T-helper 17 cell (primary cell): ENCODE measurements at places on chromosomes 3 and 15. TPM values are rescaled to one million over a fixed set of nuclear protein-coding genes. Genes with fewer than 3 reads are reported as not detected.
A peak's percentile ranks its signal among the peaks of the same experiment; 100 is the strongest.

- H3K4me3 ChIP-seq = peak overlapping the region; percentile 76
- no peaks in the 10 kb centered on the region for H3K27me3 ChIP-seq
- H3K4me1 ChIP-seq = peaks cover 17% of the 10 kb centered on the region
- DNase-seq = no peak
- H3K36me3 ChIP-seq = peaks cover 2% of the 10 kb centered on the region
- H3K27ac ChIP-seq = peak overlapping the region; percentile 60
Observed at GRCh38 chr3:4351164-4351855, 48.1 kb downstream of the SETMAR start.

DNA sequence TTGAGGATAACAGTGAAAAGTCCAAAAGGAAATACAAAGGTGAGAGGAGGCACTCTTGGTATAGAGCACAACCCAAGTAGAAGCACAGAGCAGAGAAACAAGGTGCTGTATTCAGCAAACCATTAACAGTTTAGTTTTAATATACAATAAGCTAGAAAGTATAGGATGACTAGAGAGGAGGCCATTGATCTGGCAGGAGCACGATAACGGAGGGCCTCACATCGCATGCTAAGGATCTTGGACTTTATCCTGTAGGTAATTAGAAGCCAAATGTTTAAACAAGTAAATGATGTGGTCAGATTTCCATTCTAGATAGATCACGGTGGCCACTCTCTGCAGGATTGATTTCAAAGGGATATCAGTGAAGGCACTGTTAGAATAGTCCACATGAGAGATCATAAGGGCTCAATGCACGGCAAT, 935.0 kb downstream of the ROBO1 start:
- no peaks in the 10 kb centered on the region for H3K4me1 ChIP-seq
- H3K4me3 ChIP-seq = no peak overlapping the region
- H3K27ac ChIP-seq = no peak overlapping the region
- DNase-seq = no peak

DNA sequence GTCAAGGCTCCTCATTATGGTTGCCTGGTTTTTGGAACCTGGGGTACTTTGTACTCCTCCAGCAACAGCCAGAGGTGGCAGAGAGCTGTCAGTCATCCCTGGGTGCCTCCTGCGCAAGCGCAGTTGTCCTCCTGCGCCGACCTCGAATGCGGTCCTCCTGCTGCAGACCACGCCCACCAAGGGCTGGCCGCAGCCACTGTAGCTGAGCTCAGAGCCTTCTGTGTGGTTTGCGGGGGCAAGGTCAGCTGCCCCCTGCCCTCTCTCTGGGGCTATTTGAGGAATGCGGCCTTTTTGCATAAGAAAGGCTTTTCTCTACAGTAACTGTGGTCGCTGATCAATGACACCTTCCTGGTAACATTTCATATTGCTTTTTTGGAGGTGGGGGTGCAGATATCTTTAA, 131.3 kb upstream of the SNRPN start:
- no peak overlapping the region for H3K27ac ChIP-seq
- H3K4me1 ChIP-seq = no peaks in the 10 kb centered on the region
- no peaks in the 10 kb centered on the region for H3K36me3 ChIP-seq
- no peak for DNase-seq
- no peak overlapping the region for H3K4me3 ChIP-seq

DNA sequence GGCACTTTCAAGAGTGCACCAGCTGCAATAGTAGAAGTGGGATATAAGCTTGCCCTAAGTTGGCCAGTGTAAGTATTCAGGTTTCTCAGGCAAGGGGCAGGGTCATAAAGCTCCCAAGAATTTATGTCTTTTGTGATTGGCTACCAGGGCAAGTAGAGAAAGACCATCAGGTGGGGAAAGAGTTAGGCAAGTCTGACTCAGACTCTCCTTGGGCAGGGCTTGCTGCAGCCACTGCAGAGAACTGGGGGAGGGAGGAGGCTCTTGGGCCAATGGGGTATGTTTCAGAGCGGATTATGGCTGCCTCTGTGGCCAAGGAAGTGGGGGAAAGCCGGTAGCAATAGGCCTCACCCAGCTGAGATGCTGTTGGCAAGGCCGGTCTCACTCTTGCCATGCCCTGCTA, 44.6 kb upstream of the SLC25A36 start:
- peaks cover 66% of the 10 kb centered on the region for H3K27me3 ChIP-seq
- H3K4me3 ChIP-seq = no peak overlapping the region
- peaks cover 3% of the 10 kb centered on the region for H3K4me1 ChIP-seq
- peaks cover 2% of the 10 kb centered on the region for H3K36me3 ChIP-seq
- no peak for DNase-seq

- no peaks in the 10 kb centered on the region for H3K27me3 ChIP-seq
- peak overlapping the region; percentile 99 for H3K4me3 ChIP-seq
- peak overlapping the region; percentile 99 for H3K27ac ChIP-seq
- no peak for DNase-seq
Observed at GRCh38 chr15:60477916-60478565, 901 bp downstream of the ICE2 start.

- H3K27ac ChIP-seq = no peak overlapping the region
- H3K27me3 ChIP-seq = no peaks in the 10 kb centered on the region
- DNase-seq = no peak
Observed at GRCh38 chr15:42331235-42331634, 28.1 kb upstream of the CAPN3 start.

- H3K36me3 ChIP-seq = no peaks in the 10 kb centered on the region
- peaks cover 42% of the 10 kb centered on the region for H3K27me3 ChIP-seq
- no peak for DNase-seq
- H3K4me3 ChIP-seq = no peak overlapping the region
Observed at GRCh38 chr3:187222801-187223200, 25.5 kb downstream of the RTP1 start.

DNA sequence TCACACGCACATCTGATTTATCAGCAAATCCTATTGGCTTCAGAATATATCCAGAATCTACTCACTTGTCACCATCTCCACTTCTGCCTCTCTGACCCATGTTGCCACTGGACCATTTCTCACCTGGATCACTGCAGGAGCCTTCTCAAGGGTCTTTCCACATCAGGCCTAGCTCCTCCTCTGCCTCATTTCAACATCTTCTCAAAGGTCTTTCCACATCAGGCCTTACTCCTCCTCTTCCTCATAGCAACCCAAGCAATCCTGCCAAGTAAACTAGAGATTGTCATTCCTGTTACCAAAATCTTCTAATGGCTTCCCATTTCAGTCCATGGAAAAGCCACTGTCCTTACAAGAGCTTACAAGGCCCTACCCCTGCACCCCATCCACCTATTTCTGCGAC, 18.0 kb upstream of the DUT start:
- no peaks in the 10 kb centered on the region for H3K4me1 ChIP-seq
- peak overlapping the region; percentile 6 for H3K4me3 ChIP-seq
- no peaks in the 10 kb centered on the region for H3K36me3 ChIP-seq

GRCh38 chr3:89368846-89369245, 261.4 kb downstream of the EPHA3 start:
- H3K36me3 ChIP-seq = no peaks in the 10 kb centered on the region
- H3K4me3 ChIP-seq = no peak overlapping the region
- H3K27me3 ChIP-seq = no peaks in the 10 kb centered on the region
- no peak overlapping the region for H3K27ac ChIP-seq

DNA sequence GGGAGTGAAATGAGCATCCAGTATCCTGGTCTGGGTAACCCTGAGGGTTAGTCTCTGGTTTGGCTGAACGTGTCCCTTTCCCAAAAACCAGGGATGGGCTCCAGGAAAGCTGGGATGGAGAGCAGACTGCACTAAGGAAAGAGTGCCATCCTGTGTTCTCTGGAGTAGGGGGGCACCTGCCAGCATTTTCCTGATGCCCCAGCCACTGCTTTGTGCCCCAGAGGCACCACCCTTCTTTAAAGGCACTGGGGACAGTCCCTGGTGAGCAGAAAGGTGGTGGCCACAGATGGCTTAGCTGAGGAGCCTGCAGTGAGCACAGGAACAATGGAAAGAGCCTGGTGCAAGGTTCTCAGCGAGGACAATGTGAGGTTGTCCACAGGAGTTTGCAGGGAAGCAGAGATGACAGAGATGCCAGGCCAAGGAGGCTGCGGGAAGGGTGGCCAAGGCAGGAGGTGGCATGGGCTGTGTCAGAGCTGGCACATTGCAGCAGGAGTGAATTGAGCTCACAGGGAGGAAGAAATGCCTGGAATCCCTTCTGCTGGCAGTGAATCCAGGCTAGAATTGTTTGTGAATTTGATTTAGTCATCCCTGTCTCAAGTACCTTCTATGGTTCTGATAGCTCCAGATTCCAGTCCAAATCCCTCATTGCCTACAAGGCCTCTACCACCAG, 39.9 kb downstream of the AMOTL2 start:
- peaks cover 2% of the 10 kb centered on the region for H3K36me3 ChIP-seq
- no peak overlapping the region for H3K4me3 ChIP-seq
- H3K4me1 ChIP-seq = peaks cover 3% of the 10 kb centered on the region
- H3K27ac ChIP-seq = no peak overlapping the region

- H3K4me1 ChIP-seq = no peaks in the 10 kb centered on the region
- no peak for DNase-seq
- H3K4me3 ChIP-seq = no peak overlapping the region
- H3K27ac ChIP-seq = no peak overlapping the region
Observed at GRCh38 chr3:145752576-145752975, 408.4 kb downstream of the PLOD2 start.

DNA sequence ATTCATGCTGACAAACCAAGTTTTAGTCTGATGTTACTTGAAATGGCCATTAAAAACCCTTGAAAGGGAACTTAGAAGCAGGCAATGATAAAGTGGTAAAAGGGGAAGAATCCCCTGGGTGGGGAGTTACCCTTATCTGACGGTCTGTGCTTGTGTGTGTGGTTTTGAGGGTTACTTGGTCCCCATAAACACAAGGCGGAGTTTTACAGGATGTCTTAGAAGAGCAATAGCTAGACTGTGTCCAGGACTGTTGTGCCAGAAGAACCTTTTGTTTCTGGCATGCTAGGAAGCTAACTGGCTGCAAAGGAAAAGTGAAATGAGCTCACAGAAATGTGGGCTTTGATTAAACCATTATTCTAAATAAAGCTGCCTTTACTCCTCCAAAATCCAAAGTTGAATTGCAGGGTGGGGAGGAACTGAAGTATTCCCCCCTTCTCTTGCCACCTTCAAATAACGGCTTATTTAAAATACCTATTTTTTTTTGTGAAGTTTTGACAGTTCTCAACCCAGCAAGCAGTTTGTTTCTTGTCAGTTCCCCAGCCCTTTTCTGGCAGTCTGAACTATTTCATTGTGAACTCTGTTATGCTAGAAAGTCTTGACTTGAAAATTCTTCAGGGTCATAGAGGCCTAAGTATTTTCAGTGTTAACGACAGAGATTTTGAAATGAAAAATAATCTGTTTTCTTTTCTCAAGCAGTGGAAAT, 443.5 kb downstream of the OTOL1 start:
- H3K4me1 ChIP-seq = no peaks in the 10 kb centered on the region
- no peaks in the 10 kb centered on the region for H3K36me3 ChIP-seq
- no peak for DNase-seq
- no peaks in the 10 kb centered on the region for H3K27me3 ChIP-seq

- H3K4me3 ChIP-seq = no peak overlapping the region
- no peak overlapping the region for H3K27ac ChIP-seq
- DNase-seq = no peak
Observed at GRCh38 chr3:157188391-157188790, 28.4 kb upstream of the CCNL1 start.

DNA sequence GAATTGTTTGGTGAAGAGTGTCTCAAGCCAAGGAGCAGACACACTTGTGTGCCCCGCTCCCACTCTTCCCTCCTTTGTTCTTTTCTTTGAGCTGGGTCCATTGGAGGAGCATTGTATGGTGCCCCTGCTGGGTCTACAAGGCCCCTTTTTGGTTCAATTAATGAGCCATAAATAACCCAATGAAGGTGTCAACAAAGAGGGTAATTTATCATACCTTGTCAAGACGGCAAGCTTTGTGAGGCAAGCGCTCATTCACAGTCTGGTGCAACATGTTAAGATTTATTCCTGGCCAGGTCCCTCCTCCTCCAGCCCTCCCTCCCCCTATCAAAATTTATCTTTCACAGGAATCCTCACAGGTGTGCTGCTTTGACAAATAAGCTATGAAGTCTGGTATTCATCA, 300.1 kb downstream of the RORA start:
- peaks cover 15% of the 10 kb centered on the region for H3K4me1 ChIP-seq
- peaks cover 7% of the 10 kb centered on the region for H3K27me3 ChIP-seq
- DNase-seq = no peak
- H3K27ac ChIP-seq = no peak overlapping the region
- no peak overlapping the region for H3K4me3 ChIP-seq
- H3K36me3 ChIP-seq = no peaks in the 10 kb centered on the region

GRCh38 chr3:187678726-187679268, 8.6 kb upstream of the SST start:
- no peak overlapping the region for H3K27ac ChIP-seq
- H3K27me3 ChIP-seq = peaks cover 84% of the 10 kb centered on the region
- peaks cover 4% of the 10 kb centered on the region for H3K36me3 ChIP-seq
- DNase-seq = no peak

DNA sequence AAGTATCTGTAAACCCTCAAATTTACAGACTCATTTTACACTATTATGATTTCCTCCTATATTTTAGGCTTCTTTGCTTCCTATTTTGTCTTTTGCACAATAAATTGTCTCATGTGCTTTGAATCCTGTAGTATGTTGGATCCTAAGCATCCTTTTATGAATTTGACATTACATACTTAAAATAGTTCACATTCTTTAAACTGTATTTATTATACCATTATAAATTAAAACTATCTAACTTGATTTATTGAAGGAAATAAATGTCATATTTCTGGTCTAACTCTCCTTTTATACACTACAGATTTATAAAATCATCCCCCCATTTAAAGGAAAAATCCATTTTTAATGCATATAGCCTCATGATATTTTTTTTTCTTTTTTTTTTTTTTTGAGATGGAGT, 32.6 kb downstream of the EHHADH start:
- H3K4me1 ChIP-seq = no peaks in the 10 kb centered on the region
- H3K27me3 ChIP-seq = no peaks in the 10 kb centered on the region
- H3K4me3 ChIP-seq = no peak overlapping the region
- H3K36me3 ChIP-seq = peaks cover 4% of the 10 kb centered on the region
- no peak for DNase-seq

- H3K4me1 ChIP-seq = peaks cover 8% of the 10 kb centered on the region
- no peak overlapping the region for H3K27ac ChIP-seq
- peaks cover 7% of the 10 kb centered on the region for H3K27me3 ChIP-seq
- no peak overlapping the region for H3K4me3 ChIP-seq
- H3K36me3 ChIP-seq = no peaks in the 10 kb centered on the region
Observed at GRCh38 chr15:70748281-70748747, 15.0 kb downstream of the UACA start.

FAM107A gene
- total RNA-seq = not detected

ANKRD63 gene
- total RNA-seq = not detected

SCG3 gene
- total RNA-seq = not detected

IREB2 gene
- 51.9 TPM for total RNA-seq

PAQR5 gene
- not detected for total RNA-seq
